ENCODE measurements at places on chromosomes 3 and 15.
A peak's percentile ranks its signal among the peaks of the same experiment; 100 is the strongest.

GRCh38 chr3:71247221-71247957 is 336.1 kb downstream of the FOXP1 start:
- no peak for DNase-seq

- no peak for DNase-seq
These were observed at the start of gene CCDC80 for GRCh38 chr3:112640930-112641801. TSS of gene CCDC80 (minus strand) at chr3:112641143. CDS start at chr3:112639905, 1,238 bp downstream.

DNA sequence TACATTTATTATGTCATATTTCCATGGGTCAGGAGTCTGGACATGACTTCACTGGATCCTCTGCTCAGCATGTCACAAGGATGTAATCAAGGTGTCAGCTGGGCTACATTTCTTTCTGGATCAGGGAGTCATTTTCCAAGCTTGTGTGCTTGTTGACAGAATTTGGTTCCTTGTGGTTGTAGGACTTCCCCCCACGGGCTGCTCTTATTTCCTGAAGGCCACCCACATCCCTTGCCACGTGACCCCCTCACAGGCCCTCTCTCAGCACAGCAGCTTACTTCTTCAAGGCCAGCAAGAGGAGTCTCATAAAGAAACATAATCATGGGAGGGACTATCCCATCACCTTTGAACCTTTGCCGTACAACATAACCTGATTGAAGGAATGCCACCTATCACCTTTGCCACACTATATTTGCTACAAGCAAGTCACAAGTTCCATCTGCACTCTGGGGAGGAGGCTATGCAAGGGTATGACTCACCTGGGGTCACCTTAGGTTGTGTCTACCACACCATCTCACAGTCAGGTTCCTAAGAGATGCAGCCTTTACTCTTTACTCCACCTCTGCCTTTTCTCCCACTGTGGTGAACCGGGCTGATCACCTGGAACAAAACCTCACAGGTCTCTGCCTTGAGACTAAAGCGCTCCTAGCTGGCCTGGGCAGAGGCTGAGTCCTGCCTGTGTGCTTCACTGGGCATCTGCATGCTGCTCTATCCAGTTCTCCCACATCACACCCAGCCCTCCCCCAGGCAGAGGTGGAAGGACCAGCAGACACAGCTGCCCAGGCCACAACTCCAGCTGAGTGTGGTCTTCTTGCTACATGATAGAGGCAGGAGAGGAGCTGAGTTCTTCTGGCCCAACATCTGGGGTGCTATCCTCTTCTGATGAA is 13.5 kb downstream of the RAB6B start:
- no peak for DNase-seq

DNA sequence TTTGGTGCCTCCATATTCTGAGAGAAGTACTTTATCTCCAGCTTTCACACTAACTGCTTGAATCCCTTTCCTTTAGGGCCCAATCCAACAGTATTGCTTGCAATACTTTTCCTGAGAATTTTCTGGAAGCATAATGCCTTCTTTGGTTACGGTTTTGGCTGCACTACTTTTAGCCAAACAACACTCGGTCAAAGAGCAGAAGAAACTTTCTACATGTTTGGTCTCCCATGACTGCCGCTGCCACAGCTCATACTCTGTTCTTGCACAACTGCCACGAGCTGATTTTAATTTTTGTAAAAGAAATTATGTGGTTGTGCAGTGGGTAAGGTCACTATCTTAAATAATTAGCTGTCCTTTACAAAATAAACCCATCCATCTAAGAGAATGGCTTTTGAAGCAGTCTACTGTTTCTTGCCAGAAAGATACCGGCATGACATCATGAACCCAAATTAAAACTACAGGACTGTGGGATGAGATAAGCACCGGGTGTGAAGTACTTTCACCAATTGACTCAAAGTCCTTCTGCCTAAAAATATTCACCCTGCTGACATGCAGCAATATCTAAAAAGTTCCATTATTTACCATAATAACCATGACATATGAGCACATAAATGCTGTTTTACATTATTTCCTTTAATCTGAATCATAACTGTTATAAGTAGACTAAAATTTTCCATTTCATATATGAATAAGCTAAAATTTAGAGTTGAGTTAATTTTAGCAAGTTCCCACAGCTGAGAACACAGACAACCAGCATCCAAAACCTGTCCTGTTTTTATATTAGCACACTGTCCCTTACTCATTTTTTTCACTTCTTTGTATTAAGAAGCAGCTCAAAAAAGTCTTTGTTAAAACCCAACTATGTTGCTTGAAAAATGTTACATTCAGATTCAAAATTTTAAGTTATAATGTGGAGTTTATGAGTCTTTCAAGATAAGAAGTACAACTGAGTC is 1154.3 kb downstream of the EPHA3 start:
- no peak for DNase-seq

DNA sequence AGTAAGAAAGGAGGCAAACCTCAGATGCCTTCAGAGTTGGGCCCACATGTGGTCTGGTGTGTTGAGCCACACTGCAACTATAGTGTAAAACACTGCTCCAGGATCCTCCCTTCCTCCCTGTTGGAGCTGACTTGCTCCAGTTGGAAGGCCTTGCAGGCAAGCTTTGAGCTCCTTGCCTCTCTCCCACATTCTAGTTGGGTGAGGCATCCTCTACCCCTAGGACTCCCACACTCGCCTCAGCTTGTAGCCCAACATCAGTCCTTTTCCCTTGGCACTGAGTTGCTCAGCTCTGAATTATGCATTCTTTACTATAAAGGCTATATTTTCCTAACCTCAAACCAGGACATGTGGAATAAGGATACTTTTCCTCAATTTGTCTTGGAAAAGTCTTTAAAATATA is 143.9 kb downstream of the NECTIN3 start:
- no peak for DNase-seq

- peak; percentile 42 for DNase-seq
These were observed 609 bp downstream of the GOLGA8A start for GRCh38 chr15:34436956-34437442.

DNA sequence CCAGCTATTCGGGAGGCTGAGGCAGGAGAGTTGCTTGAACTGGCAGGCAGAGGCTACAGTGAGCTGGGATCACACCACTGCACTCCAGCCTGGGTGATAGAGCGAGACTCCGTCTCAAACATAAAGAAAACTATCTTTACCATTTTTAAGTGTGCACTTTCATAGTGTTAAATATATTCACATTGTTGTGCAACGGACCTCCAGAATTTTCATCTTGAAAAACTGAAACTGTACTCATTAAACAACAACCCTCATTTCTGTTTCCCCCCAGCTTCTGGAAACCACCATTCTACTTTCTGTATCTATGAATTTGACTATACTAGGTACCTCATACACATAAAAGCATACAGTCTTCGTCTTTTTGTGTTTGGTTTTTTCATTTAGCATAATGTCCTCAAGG is 375.1 kb downstream of the SHQ1 start:
- DNase-seq, result no peak

DNA sequence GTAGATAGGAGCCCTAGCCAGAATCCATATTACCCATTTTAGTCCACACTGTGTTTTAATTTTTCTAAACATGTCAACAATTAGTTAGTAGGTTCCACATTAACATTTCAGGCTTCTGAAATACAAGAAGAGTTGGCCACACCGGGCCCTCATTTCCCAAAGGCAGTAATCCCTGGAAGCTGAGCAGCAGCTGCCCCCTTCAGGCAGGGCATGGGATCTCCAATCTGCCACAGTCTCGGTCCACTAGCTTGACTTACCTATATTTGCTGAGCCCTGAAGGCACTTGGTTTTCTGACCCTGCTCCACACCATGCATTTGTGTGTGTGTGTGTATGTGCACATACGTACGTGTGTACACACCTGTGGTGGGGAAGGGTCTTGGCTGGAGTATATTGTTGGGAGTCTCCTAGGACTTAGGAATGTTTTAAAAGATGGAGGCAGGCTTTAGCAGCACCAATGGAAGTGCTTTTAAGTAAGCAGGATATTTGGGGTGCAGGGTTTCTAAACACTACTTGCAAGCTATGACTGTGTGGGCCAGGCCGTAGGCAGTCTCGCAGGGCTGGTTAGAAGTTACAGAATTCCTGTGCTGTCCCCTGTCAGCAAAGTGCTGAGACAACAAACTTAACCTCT is 71.2 kb upstream of the SOX14 start:
- no peak for DNase-seq

- DNase-seq, result no peak
These were observed 23.6 kb downstream of the HEG1 start for GRCh38 chr3:125032100-125032643.

DNA sequence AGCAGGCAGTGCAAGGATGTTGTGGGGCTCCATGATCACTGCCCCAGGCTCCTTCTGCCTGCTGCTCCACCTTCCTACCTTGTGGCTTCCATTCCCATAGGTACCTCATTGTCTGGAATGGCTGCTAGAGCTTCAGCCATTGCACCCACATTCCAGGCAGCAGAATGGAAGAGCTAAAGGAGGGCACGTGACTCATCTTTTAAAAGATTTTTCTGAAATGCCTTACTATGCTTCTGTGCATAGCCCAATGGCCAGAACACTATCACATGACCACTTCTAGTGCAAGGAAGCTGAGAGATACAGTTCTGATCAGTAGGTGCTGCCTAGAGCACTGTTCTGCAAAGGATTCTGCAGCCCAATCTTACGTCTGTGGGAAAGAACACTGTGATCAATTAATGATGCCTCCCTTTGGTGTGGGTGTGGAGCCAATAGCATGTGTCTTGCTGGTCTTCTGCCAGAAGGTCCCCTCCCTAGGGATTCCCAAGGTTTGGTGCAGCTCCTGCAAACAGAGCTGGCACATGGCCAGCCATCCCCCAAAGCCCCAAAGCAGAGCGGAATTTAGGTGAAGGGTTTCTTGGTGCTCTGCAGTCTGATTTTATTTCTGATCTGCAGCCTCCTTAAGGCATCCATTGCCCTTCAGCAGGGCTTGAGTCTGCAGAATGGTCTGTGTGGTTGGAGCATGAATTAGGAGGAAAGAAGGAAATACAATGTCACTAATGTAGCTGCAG is 34.4 kb downstream of the SPSB4 start:
- DNase-seq, result no peak

DNA sequence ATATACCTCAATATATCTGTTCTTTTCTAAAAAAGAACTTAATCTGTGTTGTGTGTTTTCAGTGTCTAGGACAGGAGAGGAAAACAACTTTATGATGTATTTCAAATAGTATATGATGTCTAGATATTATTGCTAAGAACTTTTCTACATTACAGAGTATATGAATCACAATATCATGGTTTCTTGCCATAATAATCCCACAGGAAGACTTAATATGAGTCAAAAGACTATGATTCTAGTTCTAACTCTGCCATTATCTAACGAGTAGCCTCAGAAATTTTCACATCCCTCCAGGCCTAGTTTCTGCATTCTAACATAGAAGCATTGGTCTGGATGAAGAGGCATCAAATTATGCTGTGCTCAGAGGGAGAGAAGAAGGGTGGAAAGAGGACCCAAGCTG is 107.7 kb upstream of the SPRED1 start:
- DNase-seq, result no peak

- DNase-seq, result no peak
These were observed 20.3 kb downstream of the SETMAR start for GRCh38 chr3:4323246-4324027.

DNA sequence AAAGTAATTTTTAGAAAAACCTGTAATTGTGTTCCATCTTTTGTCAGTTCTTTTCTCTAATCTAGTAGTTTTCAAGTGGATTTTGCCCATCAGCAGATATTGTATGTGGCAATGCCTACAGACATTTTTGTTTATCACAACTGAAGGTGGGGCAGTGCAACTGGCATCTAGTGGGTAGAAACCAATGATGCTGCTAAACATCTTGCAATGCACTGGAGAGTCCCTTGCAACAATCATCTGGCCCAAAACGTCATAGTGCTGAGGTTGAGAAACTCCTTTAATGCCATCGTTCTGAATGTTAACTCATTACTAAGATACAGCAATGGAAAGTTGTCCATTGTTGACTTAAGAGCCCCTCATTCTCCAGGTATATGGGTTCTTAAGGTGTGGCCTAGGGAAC is 80.1 kb downstream of the BTD start:
- DNase-seq, result no peak

GRCh38 chr3:67294341-67294740 is 296.2 kb downstream of the KBTBD8 start:
- DNase-seq, result no peak

GRCh38 chr3:123089611-123090331 is 22.9 kb downstream of the PDIA5 start:
- no peak for DNase-seq

Data from T-helper 9 cell (primary cell).